Cortex of kidney (tissue), 1 donor: ENCODE measurements at places on chromosomes 16 and 17.

GRCh38 chr16:19607616-19608280, 52.2 kb downstream of the VPS35L start:
- DNase-seq, result no peak

- DNase-seq, result no peak
These were observed 11.0 kb upstream of the PLCG2 start for GRCh38 chr16:81767987-81768592.

DNA sequence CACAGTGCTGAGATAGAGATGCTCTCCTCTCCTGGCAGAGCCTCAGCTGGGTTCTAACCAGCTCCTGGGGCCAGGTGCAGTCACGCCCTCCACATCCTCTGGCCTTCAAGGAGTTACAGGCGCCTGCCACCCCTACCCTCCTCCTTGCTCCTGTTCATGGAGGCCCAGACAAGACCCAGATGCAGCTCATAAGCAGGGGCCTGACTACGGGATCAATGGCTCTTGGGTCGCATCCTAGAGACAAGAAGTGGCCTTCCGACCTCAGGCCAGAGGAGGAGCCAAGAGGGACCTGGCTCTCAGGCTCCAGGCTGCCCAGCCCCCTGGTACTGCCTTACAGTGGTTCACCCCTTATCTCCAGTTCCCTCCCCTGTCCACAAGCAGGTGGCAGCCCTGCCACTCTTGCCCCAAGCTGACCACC, 23.0 kb downstream of the ARHGAP27 start:
- DNase-seq, result no peak

DNA sequence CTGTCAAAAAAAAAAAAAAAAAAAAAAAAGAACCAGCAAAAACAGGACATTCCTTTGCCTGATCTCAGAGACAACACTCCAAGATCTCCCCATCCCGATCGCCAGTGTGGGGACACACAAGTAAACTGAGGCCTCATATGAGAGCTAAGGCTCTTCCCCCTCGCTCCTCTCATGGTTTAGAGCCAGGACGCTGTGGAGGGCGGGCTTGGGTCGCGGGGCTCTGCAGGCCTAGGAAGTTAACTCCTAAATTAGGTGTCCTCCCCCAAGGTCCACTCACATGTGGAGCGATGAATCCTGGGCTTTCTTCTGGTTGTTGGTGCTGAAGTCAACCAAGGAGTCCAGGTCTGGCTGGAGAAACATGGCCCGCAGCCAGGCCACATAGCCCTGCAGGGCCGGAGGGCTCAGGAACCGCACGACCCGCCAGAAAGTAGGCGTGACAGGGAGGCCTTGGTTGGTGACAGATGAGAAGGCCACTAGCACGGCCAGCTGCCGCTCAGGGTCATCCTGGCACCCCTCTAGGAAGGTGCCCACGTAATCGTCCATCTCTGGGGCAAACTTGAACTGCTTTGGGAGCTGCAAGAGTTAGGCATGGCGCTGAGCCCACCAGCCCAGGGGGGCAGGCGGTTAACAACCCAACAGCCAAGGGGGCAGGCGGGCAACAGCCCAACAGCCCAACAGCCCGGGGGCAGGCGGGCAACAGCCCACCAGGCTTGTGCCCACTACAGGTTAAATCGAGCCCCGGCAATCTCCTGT, 5.2 kb downstream of the MYBBP1A start:
- DNase-seq, result no peak

DNA sequence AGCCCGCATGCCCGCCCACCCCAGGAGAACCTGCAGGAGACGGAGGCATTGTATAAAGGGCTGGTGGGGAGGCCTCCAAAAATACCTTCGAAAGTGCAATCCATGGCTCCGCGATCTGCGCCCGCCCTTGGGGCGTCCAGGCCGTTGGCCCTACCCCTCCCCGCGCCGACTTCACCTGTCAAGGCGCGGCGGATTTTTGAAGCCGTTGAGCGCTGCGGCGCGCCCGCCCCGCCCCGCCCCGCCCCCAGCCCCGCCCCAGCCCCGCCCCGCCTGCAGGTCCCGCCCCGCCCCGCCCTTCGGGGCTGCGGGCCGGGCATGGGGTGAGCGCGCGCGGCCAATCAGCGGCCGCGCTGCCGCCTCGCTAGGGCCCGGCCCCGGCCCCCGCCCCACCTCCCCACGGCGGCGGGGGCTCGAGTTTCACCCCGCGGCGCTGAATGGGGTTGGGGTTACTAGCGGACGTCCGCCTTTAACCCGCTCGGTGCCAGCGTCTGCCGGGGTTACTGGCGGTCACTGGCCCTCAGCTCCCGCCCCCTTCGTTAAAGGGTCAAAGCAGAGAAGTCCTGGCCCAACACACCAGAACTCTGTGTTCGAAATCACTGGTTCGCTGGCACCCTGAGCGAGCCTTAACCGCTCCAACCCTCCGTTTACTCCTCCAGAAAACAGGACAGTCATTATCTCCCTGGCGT, 13.2 kb downstream of the SREBF1 start:
- no peak for DNase-seq
